ENCODE measurements at places on chromosomes 2 and 18. TPM values are rescaled to one million over a fixed set of nuclear protein-coding genes. Genes with fewer than 3 reads are reported as not detected.
A peak's percentile ranks its signal among the peaks of the same experiment; 100 is the strongest.

DNA sequence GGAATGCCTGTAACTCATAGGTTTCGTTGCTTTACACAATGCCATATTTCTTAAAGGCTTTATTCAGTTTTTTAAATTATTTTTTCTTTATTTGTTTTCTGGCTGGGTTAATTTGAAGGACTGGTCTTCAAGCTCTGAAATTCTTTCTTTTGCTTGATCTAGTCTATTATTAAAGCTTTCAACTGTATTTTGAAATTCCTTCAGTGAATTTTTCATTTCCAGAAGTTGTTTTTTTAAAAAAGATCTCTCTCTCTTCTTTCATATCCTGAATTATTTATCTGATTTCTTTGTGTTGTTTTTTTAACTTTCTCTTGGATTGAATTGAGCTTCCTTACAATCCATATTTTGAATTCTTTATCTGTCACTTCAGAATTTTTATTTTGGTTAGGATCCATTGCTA, 239.9 kb upstream of the CTAGE1 start:
- no peaks in the 10 kb centered on the region for H3K27me3 ChIP-seq
- H3K4me3 ChIP-seq, result no peak overlapping the region
- no peak overlapping the region for H3K27ac ChIP-seq
- H3K4me1 ChIP-seq, result no peaks in the 10 kb centered on the region
- no peak for DNase-seq

DNA sequence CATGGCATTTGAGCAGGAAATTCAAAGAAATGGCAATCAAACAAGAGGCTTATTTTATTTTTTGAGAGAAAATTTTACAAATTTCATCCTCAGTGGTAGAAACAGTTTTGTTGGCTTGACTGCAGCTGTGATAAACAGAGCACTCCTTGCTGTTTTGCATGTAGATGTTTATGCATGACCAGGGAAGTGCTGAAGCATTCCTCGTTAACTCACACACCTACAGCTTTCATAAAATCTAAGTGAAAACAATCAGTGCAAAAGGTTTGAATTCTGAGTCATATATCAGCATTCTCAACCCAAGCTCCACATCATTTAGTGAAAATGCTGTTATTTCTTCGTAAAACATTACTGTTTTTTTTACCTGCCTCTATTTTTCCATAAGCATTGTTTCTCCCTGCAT, 146.6 kb upstream of the CCDC68 start:
- H3K36me3 ChIP-seq, result no peaks in the 10 kb centered on the region
- DNase-seq, result no peak
- no peak overlapping the region for H3K27ac ChIP-seq
- no peaks in the 10 kb centered on the region for H3K27me3 ChIP-seq
- H3K4me1 ChIP-seq, result no peaks in the 10 kb centered on the region
- H3K4me3 ChIP-seq, result no peak overlapping the region

DNA sequence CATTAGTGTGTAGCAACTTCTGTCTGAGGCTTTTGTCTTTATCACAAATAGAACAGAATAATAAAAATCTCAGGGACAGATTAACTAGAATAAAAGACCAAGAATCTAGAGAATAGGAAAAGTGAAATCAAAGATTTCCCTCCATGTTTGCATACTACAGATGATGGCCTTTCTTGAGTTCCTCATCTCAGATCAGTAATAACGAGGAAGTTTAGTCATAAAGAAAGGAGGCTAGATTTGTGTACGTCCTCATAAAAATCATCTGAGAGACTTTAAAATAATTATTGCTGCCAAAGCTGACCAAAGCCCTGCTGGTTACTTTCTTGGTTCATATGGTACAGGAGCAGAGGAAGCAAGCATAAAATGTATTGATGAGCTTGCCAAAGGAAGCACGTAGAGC, 117.3 kb downstream of the MIB1 start:
- peaks cover 2% of the 10 kb centered on the region for H3K36me3 ChIP-seq
- DNase-seq, result no peak
- no peaks in the 10 kb centered on the region for H3K27me3 ChIP-seq
- no peak overlapping the region for H3K27ac ChIP-seq

- H3K27me3 ChIP-seq, result no peaks in the 10 kb centered on the region
- no peak overlapping the region for H3K27ac ChIP-seq
- DNase-seq, result peak; percentile 57
- H3K4me3 ChIP-seq, result no peak overlapping the region
- no peaks in the 10 kb centered on the region for H3K4me1 ChIP-seq
- no peaks in the 10 kb centered on the region for H3K36me3 ChIP-seq
These were observed 145.8 kb upstream of the ID2 start for GRCh38 chr2:8535821-8536685.

DNA sequence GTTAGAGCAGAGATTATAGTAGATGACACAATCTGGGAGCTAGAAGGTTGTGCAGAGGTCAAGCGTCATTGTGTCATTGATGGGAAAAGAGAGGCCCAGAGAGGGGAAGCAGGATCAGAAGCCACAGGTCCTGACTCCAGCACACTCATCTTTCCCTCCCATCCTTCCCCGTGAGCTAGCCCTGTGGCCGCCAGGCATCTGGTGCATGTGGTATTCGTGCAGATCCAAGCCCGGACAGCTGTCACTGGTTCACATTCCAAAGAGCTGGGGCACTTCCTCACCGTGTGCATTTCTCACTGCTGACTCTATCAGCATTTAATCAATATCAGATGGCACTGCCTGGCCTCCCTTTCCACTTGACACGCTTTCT, 94.1 kb upstream of the THOC1 start:
- H3K27me3 ChIP-seq, result no peaks in the 10 kb centered on the region
- peak; percentile 68 for DNase-seq
- H3K4me3 ChIP-seq, result no peak overlapping the region
- no peaks in the 10 kb centered on the region for H3K4me1 ChIP-seq
- H3K36me3 ChIP-seq, result no peaks in the 10 kb centered on the region

ADRA2B gene
- 0.81 TPM for total RNA-seq

DNA sequence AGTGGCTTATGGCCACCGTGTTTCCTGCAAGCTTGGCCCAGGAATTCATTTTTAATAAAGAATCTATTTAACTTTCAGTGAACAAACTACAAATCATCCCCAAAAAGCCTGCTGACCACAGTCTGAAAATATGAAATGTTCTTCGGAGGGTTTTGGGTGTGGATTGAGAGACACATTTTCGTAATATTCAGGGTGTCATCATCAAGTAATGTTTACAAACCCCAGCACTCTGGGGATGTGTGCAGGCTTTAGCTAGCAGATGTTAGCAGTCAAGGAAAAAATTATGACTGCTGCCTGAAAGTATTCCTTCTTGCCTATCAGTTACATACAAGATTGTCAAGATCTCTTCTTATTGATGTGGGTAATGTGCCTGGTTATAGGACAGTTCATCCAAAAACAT, 143.9 kb upstream of the FN1 start:
- no peaks in the 10 kb centered on the region for H3K4me1 ChIP-seq
- H3K27me3 ChIP-seq, result no peaks in the 10 kb centered on the region
- H3K4me3 ChIP-seq, result no peak overlapping the region
- no peak for DNase-seq

GRCh38 chr2:85911097-85911496, 22.3 kb upstream of the ST3GAL5 start:
- H3K36me3 ChIP-seq, result no peaks in the 10 kb centered on the region
- H3K27me3 ChIP-seq, result no peaks in the 10 kb centered on the region
- no peak for DNase-seq
- no peak overlapping the region for H3K4me3 ChIP-seq

DNA sequence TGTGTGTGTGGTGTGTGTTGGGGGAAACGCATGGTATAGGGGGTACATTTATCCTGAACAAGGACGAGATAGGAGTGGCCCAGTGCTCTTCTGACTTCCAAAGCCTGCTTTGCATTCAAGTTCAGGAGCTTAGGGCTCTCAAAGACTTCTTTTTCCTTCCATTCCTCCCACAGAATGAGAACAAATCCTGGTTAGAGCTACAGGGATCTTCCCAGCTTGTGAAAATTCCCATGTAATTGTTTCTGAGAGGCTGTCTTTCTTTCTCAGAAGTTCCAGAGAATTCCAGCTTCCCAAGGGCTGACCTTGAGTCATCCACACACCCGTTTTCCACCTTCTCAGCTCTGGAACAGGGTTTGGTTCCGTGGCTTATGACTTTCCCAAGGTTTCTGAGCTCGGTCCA, 38.9 kb downstream of the FASTKD2 start:
- no peaks in the 10 kb centered on the region for H3K36me3 ChIP-seq
- H3K4me1 ChIP-seq, result no peaks in the 10 kb centered on the region
- no peak overlapping the region for H3K4me3 ChIP-seq
- H3K27ac ChIP-seq, result no peak overlapping the region
- H3K27me3 ChIP-seq, result no peaks in the 10 kb centered on the region

- no peaks in the 10 kb centered on the region for H3K36me3 ChIP-seq
- no peaks in the 10 kb centered on the region for H3K27me3 ChIP-seq
- no peak overlapping the region for H3K27ac ChIP-seq
- no peak overlapping the region for H3K4me3 ChIP-seq
- DNase-seq, result no peak
- peaks cover 3% of the 10 kb centered on the region for H3K4me1 ChIP-seq
These were observed 60.2 kb downstream of the TMEM247 start for GRCh38 chr2:46539327-46540276.

- DNase-seq, result no peak
- H3K36me3 ChIP-seq, result no peaks in the 10 kb centered on the region
- no peak overlapping the region for H3K27ac ChIP-seq
- no peaks in the 10 kb centered on the region for H3K27me3 ChIP-seq
- H3K4me3 ChIP-seq, result no peak overlapping the region
- no peaks in the 10 kb centered on the region for H3K4me1 ChIP-seq
These were observed 199.2 kb downstream of the ICOS start for GRCh38 chr2:204135752-204136151.

- no peaks in the 10 kb centered on the region for H3K4me1 ChIP-seq
- DNase-seq, result peak; percentile 94
- no peak overlapping the region for H3K4me3 ChIP-seq
- H3K27ac ChIP-seq, result peak overlapping the region; percentile 70
- H3K36me3 ChIP-seq, result no peaks in the 10 kb centered on the region
These were observed 7.4 kb downstream of the NFATC1 start for GRCh38 chr18:79402977-79403722.

DNA sequence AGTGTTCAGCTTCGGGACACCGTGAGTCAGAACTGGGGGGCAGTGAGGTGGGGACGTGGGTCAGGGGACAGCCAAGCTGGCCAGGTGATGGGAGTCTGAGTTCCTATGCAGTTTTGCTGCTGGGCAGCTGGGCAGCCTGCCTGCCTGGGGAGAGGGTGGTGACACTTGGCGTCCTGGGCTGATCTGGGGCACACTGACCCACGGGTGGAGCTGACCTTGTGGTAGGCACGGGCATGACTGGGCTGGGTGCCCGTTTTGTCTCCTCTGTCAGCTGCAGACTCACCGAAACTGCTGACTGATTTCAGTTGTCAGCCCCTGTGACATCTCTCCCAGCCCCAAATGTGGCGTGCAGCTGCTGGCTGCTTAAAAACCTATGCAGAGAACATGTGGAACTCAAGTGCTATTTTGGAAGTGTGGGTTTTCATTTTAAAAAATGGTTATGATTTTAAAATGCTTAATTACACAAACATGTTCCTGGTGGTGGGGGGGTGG, 32.6 kb upstream of the E2F6 start:
- no peaks in the 10 kb centered on the region for H3K27me3 ChIP-seq
- H3K4me1 ChIP-seq, result no peaks in the 10 kb centered on the region
- DNase-seq, result no peak
- no peak overlapping the region for H3K4me3 ChIP-seq
- no peaks in the 10 kb centered on the region for H3K36me3 ChIP-seq

- H3K4me3 ChIP-seq, result no peak overlapping the region
- peak; percentile 94 for DNase-seq
- no peaks in the 10 kb centered on the region for H3K27me3 ChIP-seq
- no peak overlapping the region for H3K27ac ChIP-seq
- H3K36me3 ChIP-seq, result no peaks in the 10 kb centered on the region
- H3K4me1 ChIP-seq, result peaks cover 5% of the 10 kb centered on the region
These were observed 266.6 kb downstream of the CYP26B1 start for GRCh38 chr2:71880846-71881610.

MRPS5 gene
- 31.2 TPM for total RNA-seq

GLB1L gene
- total RNA-seq, result 2.9 TPM

CXCR2 gene
- 3.1 TPM for total RNA-seq

NPAS2 gene
- 42.0 TPM for total RNA-seq

DNA sequence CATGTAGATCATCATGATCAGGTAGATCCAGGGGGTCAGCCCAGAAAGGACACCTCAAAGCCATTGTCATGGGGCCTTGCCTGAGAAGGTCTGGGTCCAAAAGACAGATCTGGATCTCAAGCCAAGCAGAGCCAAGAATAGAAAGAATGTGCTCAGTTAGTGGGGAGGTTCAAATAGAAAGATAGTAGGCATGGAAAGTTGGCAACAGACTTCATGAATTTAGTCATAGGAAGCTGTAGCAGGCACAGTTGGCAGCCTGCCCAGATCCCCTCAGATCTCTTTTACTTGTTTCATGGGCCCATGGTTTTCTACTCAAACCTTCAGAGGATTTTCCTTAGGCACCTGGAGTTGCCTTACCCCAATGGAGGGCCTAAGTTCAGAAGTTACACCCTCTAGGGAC, 767.0 kb downstream of the SLC4A3 start:
- H3K36me3 ChIP-seq, result no peaks in the 10 kb centered on the region
- H3K27ac ChIP-seq, result no peak overlapping the region
- no peaks in the 10 kb centered on the region for H3K4me1 ChIP-seq
- no peaks in the 10 kb centered on the region for H3K27me3 ChIP-seq
- DNase-seq, result peak; percentile 71

TDRD15 gene
- 0.15 TPM for total RNA-seq

GRCh38 chr2:215621381-215621780, 185.5 kb upstream of the FN1 start:
- H3K27me3 ChIP-seq, result no peaks in the 10 kb centered on the region
- H3K4me3 ChIP-seq, result no peak overlapping the region
- no peak overlapping the region for H3K27ac ChIP-seq
- no peaks in the 10 kb centered on the region for H3K36me3 ChIP-seq

GPR45 gene
- not detected for total RNA-seq

DNA sequence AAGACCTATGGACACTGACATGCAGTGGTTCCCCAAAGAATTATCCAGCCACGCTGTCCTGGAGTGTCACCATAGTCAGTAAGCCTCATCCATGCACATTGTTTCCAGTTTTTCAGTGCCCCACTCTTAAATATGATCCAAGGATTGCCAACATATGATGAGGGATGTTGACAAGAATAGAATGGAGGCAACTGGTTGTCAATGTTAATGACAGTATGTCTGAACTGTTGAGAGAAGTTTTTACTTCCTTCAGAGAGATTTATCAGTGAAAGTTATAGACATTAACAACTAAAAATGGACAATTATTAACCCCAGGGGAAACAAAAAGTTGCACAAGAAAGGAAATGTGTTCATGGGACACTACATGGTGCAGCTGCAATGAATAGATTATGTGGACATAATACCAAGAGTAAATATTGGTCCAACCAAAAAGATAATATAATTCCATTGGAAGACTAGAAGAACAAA, 69.9 kb downstream of the CYP26B1 start:
- DNase-seq, result no peak
- no peak overlapping the region for H3K27ac ChIP-seq
- H3K36me3 ChIP-seq, result no peaks in the 10 kb centered on the region
- H3K4me1 ChIP-seq, result no peaks in the 10 kb centered on the region
- H3K27me3 ChIP-seq, result no peaks in the 10 kb centered on the region

- DNase-seq, result peak; percentile 69
- no peaks in the 10 kb centered on the region for H3K27me3 ChIP-seq
- no peaks in the 10 kb centered on the region for H3K4me1 ChIP-seq
- H3K27ac ChIP-seq, result no peak overlapping the region
- H3K4me3 ChIP-seq, result no peak overlapping the region
- H3K36me3 ChIP-seq, result no peaks in the 10 kb centered on the region
These were observed 299.6 kb downstream of the NDUFA10 start for GRCh38 chr2:239725551-239725890.

- H3K36me3 ChIP-seq, result no peaks in the 10 kb centered on the region
- no peak overlapping the region for H3K27ac ChIP-seq
- DNase-seq, result no peak
- H3K27me3 ChIP-seq, result no peaks in the 10 kb centered on the region
- H3K4me1 ChIP-seq, result no peaks in the 10 kb centered on the region
- no peak overlapping the region for H3K4me3 ChIP-seq
These were observed 33.3 kb upstream of the E2F6 start for GRCh38 chr2:11499081-11499743.
